ENCODE measurements at places on chromosomes 16 and 17.

- DNase-seq = no peak
Observed at GRCh38 chr16:49491771-49492761, 118.5 kb downstream of the C16orf78 start.

GRCh38 chr17:77502626-77503292 is 362.0 kb downstream of the SEC14L1 start:
- DNase-seq = no peak

DNA sequence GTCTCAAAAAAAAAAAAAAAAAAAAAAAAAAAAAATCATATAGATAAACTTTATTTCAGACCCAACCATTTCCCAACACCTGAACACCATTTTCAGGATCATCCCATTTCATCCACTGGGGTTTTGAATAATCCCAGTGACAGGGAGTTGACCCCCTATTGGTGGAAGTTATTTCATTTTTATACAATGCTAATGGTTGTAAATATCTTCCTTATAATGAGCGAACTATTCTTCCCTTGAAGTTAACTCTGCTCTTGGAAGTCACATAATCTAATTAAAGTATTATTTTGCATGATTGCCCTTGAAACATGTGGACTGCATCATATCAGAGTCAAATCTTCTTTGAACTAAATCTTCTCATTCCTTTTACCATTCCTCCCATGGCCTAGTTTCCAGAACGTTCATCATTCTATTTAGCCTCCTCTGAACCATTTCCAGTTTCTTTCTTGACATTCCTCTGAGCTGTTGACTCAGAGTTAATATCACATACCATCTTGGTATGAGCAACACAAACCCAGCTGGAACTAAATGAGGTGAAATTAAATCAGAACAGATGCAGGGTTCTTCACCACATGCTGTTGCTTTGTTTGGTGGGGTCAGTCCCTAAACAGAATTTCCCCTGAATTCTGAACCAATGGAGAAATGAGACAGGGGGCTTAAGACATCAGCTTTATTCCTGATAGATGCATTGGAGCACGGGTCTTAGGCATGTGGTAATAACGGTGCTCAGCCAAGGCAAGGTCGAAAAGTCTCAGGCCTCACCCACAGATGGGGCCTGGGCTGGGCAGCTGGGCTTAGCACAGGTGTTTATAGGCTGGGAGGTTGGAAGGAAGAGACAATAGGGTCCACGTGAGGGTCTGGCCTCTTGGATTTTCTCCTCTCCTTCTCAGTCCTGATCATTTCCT is 8.9 kb downstream of the HSD17B2 start:
- DNase-seq = no peak

GRCh38 chr16:52727441-52727840 is 180.5 kb upstream of the TOX3 start:
- no peak for DNase-seq

- DNase-seq = no peak
Observed at GRCh38 chr17:18262641-18263040, 2.2 kb downstream of the MIEF2 start.

GRCh38 chr17:74543891-74544760 is 1.8 kb downstream of the CD300C start:
- DNase-seq = no peak

DNA sequence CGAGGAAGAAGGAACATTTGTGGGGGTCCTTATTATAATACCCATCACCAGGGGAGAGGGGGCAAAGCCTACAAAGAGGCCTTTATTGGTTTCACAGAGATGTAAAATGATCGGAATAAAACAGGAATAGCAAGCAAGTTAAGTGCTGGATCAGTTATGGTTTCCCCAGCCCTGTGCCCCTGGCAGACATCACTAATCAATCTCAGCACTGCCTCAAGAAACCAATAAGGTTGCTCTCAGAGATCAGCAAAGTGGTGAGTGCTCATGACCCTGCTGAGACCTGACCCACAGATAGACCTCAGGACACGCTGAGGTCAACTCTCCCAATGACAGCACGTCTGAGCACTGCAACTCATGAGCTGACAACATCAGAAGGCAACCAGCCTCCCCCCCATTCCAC is 66.3 kb downstream of the ZNF423 start:
- DNase-seq = no peak

DNA sequence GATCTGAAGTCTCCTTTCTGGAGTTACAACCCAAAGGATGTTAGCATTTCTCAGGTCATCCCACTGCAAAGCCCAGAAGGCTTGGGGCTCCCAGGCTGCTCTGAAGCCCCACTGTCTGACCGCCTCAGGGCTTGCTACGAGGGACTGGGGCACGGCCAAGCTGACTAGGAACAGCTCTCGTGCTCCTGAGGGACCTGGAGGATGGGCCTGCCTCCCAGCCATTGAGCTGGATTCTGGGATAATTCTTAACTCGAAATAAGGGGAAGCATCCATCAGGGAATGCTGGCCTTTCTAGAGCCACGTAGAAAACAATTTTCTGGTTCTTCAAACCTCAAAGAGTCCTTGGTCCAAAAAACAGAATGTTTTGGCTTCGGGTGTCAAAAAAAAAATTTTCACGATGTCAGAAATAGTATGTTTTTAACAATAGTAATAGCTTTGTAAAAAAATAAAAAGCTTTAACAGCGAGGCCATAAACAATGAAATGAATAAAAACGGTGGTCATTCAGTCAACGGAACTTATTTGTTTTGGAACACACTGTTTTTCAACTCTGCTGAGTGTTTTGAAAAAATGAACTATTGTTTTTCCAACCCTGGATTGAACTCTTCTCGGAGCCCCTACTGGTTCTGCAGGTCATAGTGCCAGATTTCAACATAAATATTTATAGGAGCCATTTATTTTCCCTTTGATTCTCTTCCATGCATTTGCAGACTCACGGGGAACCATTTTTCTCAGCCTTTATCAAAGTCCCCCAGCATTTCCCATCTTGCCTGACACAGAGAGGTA is 16.4 kb upstream of the HERPUD1 start:
- DNase-seq = no peak

GRCh38 chr17:33686171-33686570 is 393.1 kb upstream of the ASIC2 start:
- DNase-seq = no peak

DNA sequence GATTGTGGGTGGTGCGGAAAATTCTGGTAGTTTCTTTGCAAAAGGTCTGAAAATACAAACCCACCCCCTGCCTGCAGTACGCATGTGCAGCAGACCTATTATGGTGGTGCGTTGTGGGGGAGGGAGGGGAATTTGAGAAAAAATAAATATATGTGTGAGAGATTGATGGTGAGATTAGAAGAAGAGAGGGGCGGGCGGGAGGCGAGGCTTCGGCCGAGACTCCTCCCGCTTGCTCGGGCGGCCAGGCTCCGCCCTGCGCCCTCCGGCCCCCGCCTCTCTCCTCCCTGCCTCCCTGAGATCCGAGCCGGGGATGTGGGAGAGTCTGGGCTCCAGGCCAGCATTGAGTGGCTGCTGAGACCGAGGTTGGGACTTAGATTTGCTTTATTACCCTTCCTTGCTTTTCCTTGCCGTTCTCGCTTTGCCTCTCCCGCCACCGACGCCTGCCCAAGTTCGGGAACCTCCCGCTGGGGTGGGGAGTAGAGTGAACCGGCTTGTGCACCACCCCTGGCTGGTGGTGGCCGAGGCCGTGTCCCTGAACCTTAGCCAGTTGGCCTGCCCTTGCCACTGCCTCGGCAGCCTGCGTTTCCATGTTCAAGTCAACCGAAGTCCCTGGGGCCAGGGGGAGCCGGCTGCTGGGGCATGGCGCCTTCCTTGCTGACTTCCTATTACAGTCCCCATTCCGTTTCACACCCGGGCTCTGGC is 956 bp upstream of the CHD3 start:
- no peak for DNase-seq

Measured in cortex of kidney (tissue), 1 donor.